ENCODE measurements at places on chromosomes 12 and 14. TPM values are rescaled to one million over a fixed set of nuclear protein-coding genes. Genes with fewer than 3 reads are reported as not detected.

GRCh38 chr14:60276347-60276746, 27.3 kb downstream of the PPM1A start:
- peaks cover 15% of the 10 kb centered on the region for H3K36me3 ChIP-seq
- H3K27ac ChIP-seq = no peak overlapping the region
- DNase-seq = no peak
- H3K27me3 ChIP-seq = no peaks in the 10 kb centered on the region
- peaks cover 9% of the 10 kb centered on the region for H3K4me1 ChIP-seq
- H3K4me3 ChIP-seq = no peak overlapping the region

GRCh38 chr12:8519171-8519570, 5.9 kb downstream of the CLEC4D start:
- H3K4me1 ChIP-seq = no peaks in the 10 kb centered on the region
- H3K27me3 ChIP-seq = peaks cover 67% of the 10 kb centered on the region
- no peaks in the 10 kb centered on the region for H3K36me3 ChIP-seq

MMP19 gene
- total RNA-seq = not detected

EFS gene
- not detected for total RNA-seq

SERPINA9 gene
- total RNA-seq = not detected

WNT5B gene
- 5.8 TPM for total RNA-seq

NDRG2 gene
- 2.1 TPM for total RNA-seq

IKZF4 gene
- 44.9 TPM for total RNA-seq

PPFIA2 gene
- total RNA-seq = not detected

DNA sequence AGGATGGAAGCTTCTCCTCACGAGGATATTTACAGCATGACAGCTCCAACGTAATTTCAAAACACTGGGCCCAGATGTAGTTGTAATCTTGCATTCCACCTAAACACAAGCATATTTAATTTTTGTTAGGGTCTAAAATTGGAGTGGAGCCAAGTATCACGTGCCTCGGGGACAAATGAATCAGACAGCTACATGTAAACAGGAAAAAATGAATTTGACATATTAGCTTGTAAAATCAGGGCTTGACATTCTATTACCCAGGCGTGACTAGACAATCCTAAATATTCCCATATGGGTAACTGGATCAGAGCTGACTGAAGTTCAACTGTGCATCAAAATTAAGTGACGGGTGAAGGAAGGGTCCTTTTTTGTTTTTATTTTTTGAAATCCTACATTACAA, 59.0 kb downstream of the MDM2 start:
- H3K4me3 ChIP-seq = no peak overlapping the region
- peaks cover 5% of the 10 kb centered on the region for H3K27me3 ChIP-seq
- no peak for DNase-seq
- H3K36me3 ChIP-seq = no peaks in the 10 kb centered on the region

HOXC12 gene
- not detected for total RNA-seq

TMEM119 gene
- total RNA-seq = 0.20 TPM

GRCh38 chr14:28784096-28785048, 17.8 kb downstream of the FOXG1 start:
- H3K4me1 ChIP-seq = no peaks in the 10 kb centered on the region
- peaks cover 12% of the 10 kb centered on the region for H3K27me3 ChIP-seq
- no peak for DNase-seq
- H3K27ac ChIP-seq = no peak overlapping the region
- H3K36me3 ChIP-seq = peaks cover 2% of the 10 kb centered on the region

- no peak for DNase-seq
- peaks cover 3% of the 10 kb centered on the region for H3K36me3 ChIP-seq
- H3K27me3 ChIP-seq = peaks cover 2% of the 10 kb centered on the region
- no peak overlapping the region for H3K27ac ChIP-seq
These were observed 18.2 kb downstream of the PDE6H start for GRCh38 chr12:14991069-14991468.

ALDH2 gene
- 0.73 TPM for total RNA-seq

ASIC1 gene
- total RNA-seq = 19.0 TPM

- H3K4me3 ChIP-seq = no peak overlapping the region
- no peaks in the 10 kb centered on the region for H3K36me3 ChIP-seq
- DNase-seq = no peak
- peaks cover 17% of the 10 kb centered on the region for H3K4me1 ChIP-seq
These were observed 2.2 kb downstream of the LRRC43 start for GRCh38 chr12:122185079-122185478.

PCED1B gene
- total RNA-seq = 63.2 TPM

GRCh38 chr12:68432622-68433021, 100.5 kb upstream of the MDM1 start:
- no peaks in the 10 kb centered on the region for H3K4me1 ChIP-seq
- H3K27me3 ChIP-seq = no peaks in the 10 kb centered on the region
- peaks cover 38% of the 10 kb centered on the region for H3K36me3 ChIP-seq
- no peak overlapping the region for H3K4me3 ChIP-seq
- no peak overlapping the region for H3K27ac ChIP-seq

RAD9B gene
- total RNA-seq = 1.8 TPM

DNA sequence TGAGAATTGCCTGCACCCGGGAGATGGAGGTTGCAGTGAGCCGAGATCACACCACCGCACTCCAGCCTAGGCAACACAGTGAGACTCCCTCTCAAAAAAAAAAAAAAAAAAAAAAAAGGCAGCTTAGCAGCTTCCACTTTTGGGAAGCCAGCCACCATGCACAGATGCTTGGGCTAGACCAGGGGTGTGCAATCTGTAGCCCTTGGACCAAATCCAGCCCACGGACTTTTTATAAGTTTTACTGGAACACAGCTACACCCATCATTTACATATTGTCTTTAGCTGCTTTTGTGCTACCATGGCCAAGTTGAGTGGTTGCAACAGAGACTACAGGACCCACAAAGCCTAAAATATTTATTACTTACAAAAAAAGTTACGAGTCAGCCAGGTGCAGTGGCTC, 6.7 kb downstream of the CIT start:
- H3K4me3 ChIP-seq = no peak overlapping the region
- DNase-seq = no peak
- H3K4me1 ChIP-seq = peaks cover 10% of the 10 kb centered on the region
- peaks cover 44% of the 10 kb centered on the region for H3K36me3 ChIP-seq
- no peaks in the 10 kb centered on the region for H3K27me3 ChIP-seq

DNA sequence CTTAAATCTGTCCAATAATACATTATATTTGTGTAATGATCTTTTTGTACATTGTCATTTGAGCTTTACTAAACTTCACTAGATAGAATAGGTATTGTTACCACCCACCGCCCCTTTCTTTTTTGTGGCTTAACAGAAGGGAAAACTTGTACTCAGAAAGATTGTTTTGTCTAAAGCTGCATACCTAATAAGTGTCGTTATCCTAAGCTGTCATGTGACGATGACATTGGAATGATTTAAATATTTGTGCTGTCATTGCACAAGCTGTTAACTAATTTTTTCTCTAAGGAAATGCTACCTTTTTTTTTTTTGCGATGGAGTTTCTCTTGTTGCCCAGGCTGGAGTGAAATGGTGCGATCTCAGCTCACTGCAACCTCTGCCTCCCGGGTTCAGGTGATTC, 3.6 kb downstream of the DIP2B start:
- no peak overlapping the region for H3K27ac ChIP-seq
- peaks cover 47% of the 10 kb centered on the region for H3K4me1 ChIP-seq
- H3K4me3 ChIP-seq = no peak overlapping the region

DNA sequence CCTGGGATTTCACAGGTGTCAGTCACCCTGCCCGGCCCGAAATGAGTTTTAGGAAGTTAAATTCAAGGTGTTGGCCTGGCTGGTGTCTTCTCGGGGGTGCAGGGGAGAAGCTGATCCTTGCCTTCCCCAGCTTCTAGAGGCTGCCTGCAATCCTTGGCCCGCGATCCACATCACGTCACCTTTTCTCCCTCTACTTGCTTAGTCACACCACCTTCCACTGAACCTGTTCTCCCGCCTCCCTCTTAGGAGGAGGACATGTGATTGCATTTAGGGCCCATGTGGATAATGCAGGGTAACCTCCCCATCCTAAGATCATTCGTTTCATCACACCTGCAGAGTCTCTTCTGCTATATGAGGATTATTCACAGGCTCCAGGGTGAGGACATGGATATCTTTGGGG, 25.4 kb upstream of the ATXN2 start:
- no peak for DNase-seq
- no peaks in the 10 kb centered on the region for H3K27me3 ChIP-seq
- H3K4me3 ChIP-seq = no peak overlapping the region
- no peak overlapping the region for H3K27ac ChIP-seq
- no peaks in the 10 kb centered on the region for H3K4me1 ChIP-seq

GRCh38 chr12:49503674-49504180, 35.1 kb upstream of the KCNH3 start:
- H3K36me3 ChIP-seq = peaks cover 5% of the 10 kb centered on the region
- no peak for DNase-seq
- H3K4me3 ChIP-seq = no peak overlapping the region

GRCh38 chr12:28145216-28145615, 45.0 kb upstream of the CCDC91 start:
- no peak overlapping the region for H3K4me3 ChIP-seq
- no peaks in the 10 kb centered on the region for H3K36me3 ChIP-seq
- H3K27ac ChIP-seq = no peak overlapping the region
- H3K27me3 ChIP-seq = peaks cover 8% of the 10 kb centered on the region

C1S gene
- 2.5 TPM for total RNA-seq

GRCh38 chr12:122420471-122421162, 1.9 kb downstream of the CLIP1 start:
- H3K36me3 ChIP-seq = peaks cover 3% of the 10 kb centered on the region
- DNase-seq = no peak
- H3K27me3 ChIP-seq = no peaks in the 10 kb centered on the region

RIMKLB gene
- 2.1 TPM for total RNA-seq

- H3K4me3 ChIP-seq = no peak overlapping the region
- H3K27me3 ChIP-seq = peaks cover 48% of the 10 kb centered on the region
- H3K4me1 ChIP-seq = peaks cover 39% of the 10 kb centered on the region
- no peak for DNase-seq
- H3K36me3 ChIP-seq = peaks cover 10% of the 10 kb centered on the region
- H3K27ac ChIP-seq = no peak overlapping the region
These were observed 91.1 kb downstream of the SCARB1 start for GRCh38 chr12:124772289-124773170.

KCNA5 gene
- total RNA-seq = not detected

DNA sequence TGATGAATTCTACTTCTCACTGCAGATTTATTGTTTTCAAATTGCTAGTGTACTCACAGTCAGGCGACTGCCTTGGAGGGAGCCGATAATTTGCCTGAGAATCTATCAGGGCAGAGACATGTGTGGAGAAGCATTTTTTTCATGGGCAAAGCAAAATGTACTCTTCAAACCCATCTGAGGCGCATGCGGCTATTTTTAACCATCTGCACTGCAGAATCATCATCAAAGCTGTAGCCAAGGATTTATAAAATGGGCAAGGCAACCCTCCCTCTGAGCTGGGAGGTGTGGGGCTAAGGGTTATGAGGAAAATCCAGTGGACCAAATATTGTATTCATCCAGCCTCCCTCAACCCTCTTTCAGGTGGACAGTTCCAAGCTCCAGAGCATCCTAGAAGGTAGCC, 37.7 kb downstream of the BEST3 start:
- H3K4me3 ChIP-seq = no peak overlapping the region
- no peaks in the 10 kb centered on the region for H3K4me1 ChIP-seq
- H3K36me3 ChIP-seq = no peaks in the 10 kb centered on the region
- no peak for DNase-seq
- no peak overlapping the region for H3K27ac ChIP-seq
- peaks cover 29% of the 10 kb centered on the region for H3K27me3 ChIP-seq

DNA sequence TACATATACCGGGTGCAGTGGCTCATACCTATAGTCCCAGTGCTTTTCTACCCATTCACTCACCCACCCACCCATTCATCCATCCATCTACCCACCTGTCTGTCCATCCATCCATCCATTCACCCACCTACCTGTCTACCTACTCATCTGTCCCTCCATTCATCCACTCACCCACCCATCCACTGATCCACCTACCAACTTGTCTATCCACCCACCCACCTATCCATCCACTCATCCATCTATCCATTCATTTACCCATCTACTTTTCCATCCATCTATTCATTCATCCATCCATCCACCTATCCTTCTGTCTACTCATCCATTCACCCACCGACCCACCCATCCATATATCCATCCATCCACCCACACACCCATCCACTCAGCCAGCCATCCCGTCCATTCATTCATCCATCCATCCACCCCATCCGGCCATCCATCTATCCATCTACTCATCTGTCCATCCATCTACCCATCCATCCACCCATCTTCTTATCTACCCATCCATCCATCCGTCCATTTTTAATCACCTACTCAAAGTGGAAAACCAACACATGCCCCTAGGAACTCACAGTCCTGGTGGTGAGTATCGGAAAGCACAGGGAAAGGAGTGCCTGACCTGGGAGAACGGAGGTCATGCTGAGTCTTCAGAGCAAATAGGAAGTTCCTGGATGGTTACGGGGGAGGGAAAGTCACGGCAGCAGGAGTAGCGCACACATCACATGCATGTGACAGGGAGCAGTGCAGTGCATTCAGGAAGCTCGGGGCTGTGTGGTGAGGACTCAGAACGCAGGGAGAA, 20.0 kb downstream of the DDX51 start:
- H3K36me3 ChIP-seq = peaks cover 45% of the 10 kb centered on the region
- no peaks in the 10 kb centered on the region for H3K27me3 ChIP-seq
- H3K4me3 ChIP-seq = no peak overlapping the region
- DNase-seq = no peak
- no peak overlapping the region for H3K27ac ChIP-seq

SPIC gene
- not detected for total RNA-seq

GRCh38 chr12:57896115-57896433, 45.3 kb upstream of the ATP23 start:
- DNase-seq = no peak
- no peaks in the 10 kb centered on the region for H3K36me3 ChIP-seq
- H3K4me1 ChIP-seq = peaks cover 44% of the 10 kb centered on the region
- H3K27me3 ChIP-seq = peaks cover 26% of the 10 kb centered on the region
- no peak overlapping the region for H3K27ac ChIP-seq
